HAP-1 (cell line): ENCODE measurements at places on chromosomes 2 and 18.

DNA sequence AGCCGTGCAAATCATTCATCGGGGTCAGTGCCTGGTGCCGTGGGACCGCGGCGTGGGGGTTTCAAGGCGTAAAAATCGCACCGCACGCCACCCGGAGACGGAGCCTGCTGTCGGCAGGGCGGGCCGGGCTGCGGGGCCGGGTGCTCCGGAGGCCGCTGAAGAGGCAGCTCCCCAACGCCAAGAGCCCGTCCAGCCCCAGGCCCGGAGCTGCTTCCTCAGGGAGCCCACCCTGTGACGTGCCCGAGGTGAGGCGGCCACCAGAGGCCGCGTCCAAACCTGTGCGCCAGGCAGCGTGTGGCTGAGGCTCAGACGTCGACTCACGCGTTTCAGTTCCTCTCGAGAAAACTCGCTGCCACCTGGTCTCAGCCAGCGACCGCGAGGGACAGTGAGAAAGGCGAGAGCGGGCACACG is 98.1 kb downstream of the NFATC1 start:
- DNase-seq, result no peak

DNA sequence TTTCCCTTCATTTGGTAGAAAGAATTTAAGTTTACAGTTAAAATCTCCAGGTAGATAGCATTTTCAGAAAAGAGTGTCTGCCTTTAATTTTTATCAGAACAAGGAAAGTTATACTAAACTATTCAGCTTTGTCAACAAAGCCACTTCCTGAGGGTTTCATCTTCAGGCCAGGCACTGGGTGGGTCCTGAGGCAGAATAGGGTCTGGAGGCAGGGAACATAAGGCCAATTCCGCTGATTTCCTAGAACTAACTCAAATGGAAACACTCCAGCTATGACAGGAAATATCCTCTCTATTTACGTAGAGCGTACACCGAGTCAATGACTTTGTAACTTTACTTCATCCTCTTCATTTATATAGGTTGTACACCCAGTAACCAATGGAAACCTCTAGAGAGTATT is 32.7 kb upstream of the FAM124B start:
- no peak for DNase-seq

- DNase-seq, result no peak
Observed at GRCh38 chr18:50527636-50528307, 32.1 kb upstream of the MAPK4 start.

DNA sequence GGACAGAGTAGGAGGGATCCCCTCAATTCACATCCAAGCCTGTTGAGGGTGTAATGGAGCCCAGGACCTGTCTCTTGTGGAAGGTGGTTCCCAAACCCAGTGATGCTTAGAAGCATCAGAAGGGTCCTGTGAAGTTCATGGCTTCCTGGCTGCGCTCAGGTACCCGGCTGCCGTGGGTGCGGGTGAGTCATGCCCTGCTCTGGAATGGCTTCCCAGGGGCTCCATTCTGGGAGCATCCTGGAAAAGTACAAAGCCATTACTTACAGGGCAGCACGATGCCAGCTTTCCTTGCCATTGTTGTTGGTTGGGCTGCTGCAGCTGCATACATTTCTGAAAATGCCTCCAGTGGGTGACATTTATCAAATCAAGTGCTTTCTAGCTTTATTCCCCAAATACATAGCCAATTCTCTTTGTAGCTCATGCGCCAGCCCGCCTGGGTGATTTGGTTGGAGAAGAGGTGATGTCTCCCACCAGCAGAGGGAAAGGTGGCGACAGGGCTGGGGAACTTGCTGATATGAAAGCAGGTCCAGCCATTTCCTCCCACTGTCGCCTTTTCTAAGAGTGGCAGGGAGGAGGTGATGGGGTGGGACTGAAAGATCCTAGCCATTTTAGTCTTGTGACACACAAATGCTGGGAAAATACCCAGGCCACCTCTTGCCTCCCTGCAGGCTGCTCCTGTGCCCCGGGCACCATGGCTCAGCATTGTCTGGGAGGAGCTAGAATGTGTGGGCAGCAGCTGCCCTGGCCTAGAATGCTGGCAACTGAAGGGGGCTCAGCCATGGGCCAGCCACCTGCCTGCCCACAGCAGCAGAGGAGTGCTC is 65.9 kb upstream of the HPCAL1 start:
- DNase-seq, result no peak

GRCh38 chr2:161825429-161825828 is 201.2 kb downstream of the SLC4A10 start:
- no peak for DNase-seq

DNA sequence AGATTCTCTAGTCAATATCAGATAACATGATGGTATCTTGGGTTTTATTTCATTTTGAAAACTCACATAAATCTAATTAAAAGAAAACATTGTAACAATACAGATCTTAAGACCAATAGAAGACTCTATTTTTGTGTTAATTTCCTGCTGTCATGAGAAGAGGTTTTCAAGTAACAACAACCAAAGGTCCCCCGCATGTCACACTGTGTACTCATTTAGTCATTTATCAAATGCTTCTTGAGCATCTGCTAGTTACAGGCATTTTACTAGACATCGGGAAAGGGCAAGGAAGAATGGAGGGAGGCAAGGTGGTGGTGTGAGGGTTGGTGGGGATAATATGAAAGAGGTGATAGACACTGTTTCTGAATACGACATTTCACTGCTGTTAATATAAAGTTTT is 77.7 kb upstream of the CHRNA1 start:
- DNase-seq, result peak; percentile 75

DNA sequence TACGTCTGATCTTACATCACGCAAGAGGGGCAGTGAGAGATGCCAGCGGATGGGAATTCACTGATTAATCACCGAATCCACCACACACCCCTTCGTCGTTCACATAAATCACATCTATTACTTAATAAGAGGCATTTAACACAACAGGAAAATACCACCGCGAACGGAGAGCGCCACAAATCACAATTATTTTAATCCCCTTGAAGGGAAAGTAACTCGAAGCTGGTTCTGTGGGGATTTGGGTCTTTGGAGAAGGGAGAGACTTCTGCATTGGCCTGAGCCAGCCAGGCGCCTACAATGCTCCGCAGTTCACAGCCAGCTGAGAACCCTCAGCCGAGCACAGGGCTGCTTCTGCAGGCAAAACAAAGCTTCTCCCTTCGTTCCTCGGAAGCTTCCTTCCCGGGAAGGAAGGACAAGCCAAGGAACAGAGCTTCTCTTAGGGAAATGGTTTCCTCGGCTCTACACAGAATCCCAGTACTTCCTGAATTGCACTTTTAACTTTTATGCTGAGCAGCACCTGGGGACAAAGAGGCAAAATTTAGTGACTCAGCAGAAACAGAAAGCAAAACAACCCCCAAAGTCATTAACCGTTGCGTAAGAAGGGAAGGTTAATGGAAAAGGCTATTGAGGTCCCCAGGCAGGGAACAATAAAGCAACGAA is at the start of gene LRP1B:
LRP1B (minus strand) TSS at position 7 of the 660 bp plus-strand sequence. CDS start 287 bp downstream, outside the sequence.
- peak; percentile 60 for DNase-seq

- no peak for DNase-seq
Observed at GRCh38 chr2:127614246-127614645, 31.7 kb upstream of the GPR17 start.

DNA sequence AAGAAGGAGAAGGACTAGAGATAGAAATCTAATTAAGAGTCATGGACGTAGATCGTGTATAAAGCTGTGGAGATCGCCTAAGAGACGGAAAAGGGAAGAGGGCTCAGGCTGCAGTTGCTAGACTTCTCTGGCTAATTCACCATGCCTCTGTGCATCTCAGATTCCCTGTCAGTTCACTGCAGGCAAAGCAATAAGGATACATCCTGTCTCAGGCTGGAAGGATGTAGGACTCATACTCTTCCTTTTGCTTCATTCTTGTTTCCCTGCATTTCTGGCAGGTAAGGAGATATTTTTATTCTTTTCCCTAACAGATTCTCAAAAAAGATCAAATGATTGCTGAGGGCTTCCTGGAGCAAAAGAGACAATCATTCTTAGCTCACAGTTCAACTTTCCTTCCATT is 112.5 kb downstream of the AP1S3 start:
- DNase-seq, result no peak

GRCh38 chr2:49004036-49004626 is 150.2 kb downstream of the FSHR start:
- DNase-seq, result no peak

- DNase-seq, result no peak
Observed at GRCh38 chr18:57846258-57846657, 43.1 kb upstream of the ATP8B1 start.

- no peak for DNase-seq
Observed at GRCh38 chr2:21763501-21763900, 639.7 kb downstream of the TDRD15 start.

DNA sequence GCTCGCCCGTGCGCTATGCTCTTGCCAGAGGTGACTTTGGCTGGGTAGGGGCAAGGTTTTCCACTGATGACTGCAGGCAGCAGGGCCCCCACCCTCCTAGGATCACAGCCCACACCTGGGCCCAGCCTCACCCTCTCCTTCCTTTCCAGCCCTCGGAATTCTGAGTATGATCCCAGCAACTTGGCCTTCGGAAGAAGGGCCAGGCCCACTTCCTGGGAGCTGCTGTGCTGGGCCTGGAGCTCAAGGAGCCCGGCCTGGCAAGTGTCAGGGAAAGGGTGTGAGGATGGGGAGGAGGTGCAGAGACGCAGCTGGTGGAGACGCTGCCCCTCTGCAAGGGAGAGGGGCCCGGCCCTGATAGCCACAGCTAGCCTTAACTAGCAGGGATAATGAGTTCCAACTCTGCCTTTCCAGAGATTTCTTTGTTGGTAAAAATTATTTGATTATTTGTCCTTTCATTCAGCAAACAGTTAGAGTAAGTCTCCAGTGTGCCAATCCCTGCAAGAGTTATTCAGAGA is 1.7 kb upstream of the CNDP1 start:
- no peak for DNase-seq

- no peak for DNase-seq
Observed at GRCh38 chr18:61388010-61388409, 54.8 kb downstream of the CDH20 start.

GRCh38 chr2:62595474-62595873 is 89.5 kb upstream of the TMEM17 start:
- DNase-seq, result peak; percentile 46

DNA sequence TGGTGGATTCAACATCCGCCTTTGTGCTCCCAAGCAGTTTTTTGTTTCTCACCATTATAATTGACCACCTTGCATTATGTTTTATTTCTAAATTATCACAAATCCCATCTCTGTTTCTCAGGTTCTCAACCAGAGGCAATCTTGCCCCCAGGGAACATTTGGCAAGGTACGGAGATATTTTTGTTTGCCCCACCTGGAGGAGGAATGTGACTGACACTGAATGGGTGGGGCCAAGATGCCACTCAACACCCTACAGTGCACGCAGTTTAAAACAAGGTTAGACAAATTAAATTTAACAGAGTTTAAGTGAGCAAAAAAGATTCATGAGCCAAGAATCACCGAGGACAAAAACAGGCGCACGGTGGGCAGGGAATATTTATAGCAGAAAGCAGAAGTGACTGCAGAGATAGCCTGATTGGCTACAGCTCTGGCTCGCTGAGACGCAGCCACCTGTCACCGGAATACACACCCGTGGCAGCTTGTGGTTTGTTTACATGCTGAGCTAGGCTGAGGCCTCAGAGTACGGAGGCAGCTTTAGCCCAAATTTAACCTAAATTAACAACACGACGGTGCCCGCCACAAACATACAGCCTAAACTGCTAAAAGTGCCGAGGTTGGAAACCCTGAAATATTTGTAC is 150.0 kb upstream of the ALKAL2 start:
- DNase-seq, result no peak

GRCh38 chr2:109679225-109679624 is 65.1 kb downstream of the SOWAHC start:
- DNase-seq, result no peak

DNA sequence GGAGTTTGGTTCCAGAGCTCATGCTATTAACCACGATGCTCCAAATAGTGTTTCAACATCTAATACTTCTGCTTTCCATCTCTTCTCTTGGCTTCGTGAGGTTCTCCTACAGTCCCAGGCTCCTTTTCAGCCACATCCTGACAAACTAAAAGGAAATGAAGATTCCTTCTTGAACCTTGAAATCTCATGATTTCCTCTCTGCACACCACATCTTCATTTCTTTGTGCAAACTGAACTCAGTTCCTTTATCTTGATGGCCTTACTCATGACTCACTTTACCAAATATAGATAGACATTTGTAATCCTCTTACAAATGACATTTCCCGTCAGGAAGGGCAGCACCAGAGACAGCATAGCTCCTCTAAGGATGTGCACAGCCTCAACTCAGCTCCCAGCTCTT is 50.0 kb upstream of the ITGA4 start:
- DNase-seq, result no peak

GRCh38 chr2:176166272-176166671 is 9.2 kb downstream of the HOXD3 start:
- no peak for DNase-seq

GRCh38 chr18:25735459-25735858 is 355.0 kb downstream of the SS18 start:
- no peak for DNase-seq

- DNase-seq, result no peak
Observed at GRCh38 chr18:35590935-35591334, 9.4 kb downstream of the GALNT1 start.

- DNase-seq, result no peak
Observed at GRCh38 chr2:234678711-234679110, 181.8 kb upstream of the ARL4C start.

- DNase-seq, result no peak
Observed at GRCh38 chr2:122028371-122029100, 273.1 kb downstream of the TSN start.

DNA sequence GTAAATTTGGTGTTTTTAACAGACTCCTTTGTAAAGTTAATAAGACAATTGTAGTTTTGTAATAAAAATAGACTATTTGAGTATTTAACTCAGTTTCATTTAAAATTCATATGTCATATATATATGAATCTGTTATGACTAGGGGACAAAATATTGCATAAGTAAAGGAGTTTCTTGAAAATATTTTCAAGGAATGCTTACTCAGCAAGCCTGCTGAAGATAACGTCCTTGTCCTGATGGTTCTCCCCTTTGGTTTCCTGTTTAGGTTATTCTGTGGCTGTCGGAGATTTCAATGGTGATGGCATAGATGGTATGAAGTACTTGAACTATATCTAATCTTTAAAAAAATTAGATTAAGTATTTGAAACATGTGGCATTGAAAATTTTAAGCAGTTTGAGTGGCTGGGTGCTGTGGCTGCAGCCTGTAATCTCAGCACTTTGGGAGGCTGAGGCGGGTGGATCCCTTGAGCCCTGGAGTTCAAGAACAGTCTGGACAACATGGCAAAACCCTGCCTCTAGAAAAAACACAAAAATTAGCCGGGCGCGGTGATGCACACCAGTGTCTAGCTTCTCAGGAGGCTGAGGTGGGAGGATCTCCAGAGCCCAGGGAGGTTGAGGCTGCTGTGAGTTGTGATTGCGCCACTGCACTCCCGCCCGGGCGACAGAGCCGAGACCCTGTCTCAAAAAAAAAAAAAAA is 47.1 kb downstream of the ITGAV start:
- no peak for DNase-seq

DNA sequence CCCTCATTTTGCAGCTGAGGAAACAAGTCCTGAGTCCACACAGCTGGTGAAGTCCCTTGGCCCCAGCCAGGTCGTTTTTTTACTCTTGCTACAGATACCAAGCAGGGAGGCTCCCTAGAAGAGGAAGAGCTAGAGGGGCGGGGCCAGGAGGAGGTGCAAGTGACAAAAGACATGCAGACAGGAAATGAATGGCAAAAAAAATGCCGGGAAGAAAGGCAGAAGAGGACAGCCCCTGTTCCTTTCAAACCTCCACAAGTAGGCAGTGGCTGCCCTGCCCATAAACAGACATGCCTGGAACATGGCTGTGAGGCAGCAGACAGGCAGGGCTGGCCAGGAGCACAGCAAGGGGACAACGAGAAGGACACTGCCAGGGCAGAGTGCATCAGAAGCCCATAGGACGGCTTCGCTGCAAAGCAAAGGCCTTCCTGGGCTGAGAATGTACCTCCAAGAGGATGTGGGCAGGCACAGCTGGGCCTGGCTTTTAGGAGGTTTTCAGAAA is 108.7 kb downstream of the ZBTB7C start:
- DNase-seq, result peak; percentile 6
